ENCODE measurements at places on chromosomes 12 and 14.
A peak's percentile ranks its signal among the peaks of the same experiment; 100 is the strongest.

DNA sequence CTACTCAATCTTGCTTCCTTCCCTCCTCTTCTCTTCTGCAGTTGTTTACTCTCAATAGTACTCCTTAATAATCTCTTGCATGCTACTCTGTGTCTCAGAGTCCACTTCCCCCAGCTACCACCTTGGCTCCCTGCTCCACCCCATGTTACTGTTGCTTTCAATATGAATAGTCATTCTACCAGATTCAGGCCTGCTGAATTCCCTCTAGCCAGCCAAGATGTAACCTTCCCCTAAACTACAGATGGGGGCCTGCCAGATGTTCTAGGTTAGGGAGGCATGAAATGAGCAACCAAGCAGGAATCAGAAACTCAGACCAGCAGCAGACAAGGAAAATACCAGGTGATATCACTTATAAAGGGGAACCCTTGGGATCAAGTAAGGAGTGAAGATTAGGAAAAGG lies 392.1 kb upstream of the DDHD1 start:
- no peak for DNase-seq

GRCh38 chr14:38404616-38405015 lies 148.7 kb upstream of the CLEC14A start:
- DNase-seq = peak; percentile 51

- no peak for DNase-seq
Observed at GRCh38 chr12:89484470-89484869, 40.1 kb downstream of the GALNT4 start.

GRCh38 chr12:132066345-132066685 lies 77.8 kb downstream of the DDX51 start:
- no peak for DNase-seq

- no peak for DNase-seq
Observed at GRCh38 chr12:93447555-93448290, 6.0 kb upstream of the UBE2N start.

DNA sequence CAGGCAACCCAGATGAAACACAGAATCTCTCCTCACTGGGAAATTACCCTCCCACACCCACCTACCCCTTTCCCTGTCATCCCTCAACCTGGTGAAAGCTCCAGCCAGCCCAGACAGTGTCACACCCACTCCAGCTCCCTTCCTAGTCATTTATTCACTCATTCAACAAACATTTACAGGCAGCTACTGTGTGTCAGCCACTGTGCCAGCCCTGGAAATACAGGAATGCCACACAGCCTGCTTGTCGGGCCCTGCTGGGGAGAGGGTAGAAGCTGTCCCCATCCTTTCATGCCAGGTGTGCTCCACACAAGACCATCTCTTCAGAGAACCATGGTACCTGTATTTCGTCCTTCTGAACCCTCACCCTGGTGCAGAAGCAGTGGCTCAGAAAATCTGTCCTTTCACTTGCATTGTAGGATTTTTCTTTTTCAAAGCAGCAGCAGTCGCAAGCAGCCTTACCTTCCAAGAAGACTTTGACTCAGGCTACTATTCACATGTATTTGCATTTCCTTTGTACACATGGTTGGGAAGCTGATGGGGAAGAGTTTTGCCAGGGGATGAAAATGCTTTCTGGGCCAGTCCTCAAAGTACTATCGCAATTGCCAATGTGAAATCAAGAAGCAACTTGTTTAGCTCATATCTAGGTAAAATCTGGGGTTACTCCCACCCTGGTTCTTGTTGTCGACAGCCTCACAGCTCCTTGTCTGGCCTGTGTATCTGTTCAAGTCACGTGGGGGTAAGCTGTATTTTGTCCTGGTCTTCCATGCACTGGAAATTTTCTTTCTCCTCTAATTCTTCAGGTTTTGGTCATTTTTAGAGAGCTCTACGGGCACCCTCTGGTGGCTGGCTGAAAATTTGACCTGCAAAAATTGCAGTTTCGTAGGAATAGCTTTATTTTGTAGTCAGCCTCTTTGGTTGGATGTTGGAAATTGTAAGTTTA lies 147.4 kb upstream of the EGLN3 start:
- DNase-seq = peak; percentile 42

Measured in iris pigment epithelial cell (primary cell).